ENCODE measurements at places on chromosomes 13 and 19. TPM values are rescaled to one million over a fixed set of nuclear protein-coding genes. Genes with fewer than 3 reads are reported as not detected.

Gene ZSCAN4
- not detected for total RNA-seq

Gene FFAR3
- total RNA-seq = not detected

Gene SMARCA4
- total RNA-seq = 75.9 TPM

Gene RFPL4AL1
- total RNA-seq = under 0.01 TPM

Gene PRODH2
- total RNA-seq = not detected

Gene BRSK1
- total RNA-seq = 6.7 TPM

Gene SIGLEC10
- total RNA-seq = not detected

Gene TMPRSS9
- total RNA-seq = under 0.01 TPM

Gene CD79A
- 0.19 TPM for total RNA-seq

Gene PEAK3
- not detected for total RNA-seq

Gene TEX26
- total RNA-seq = under 0.01 TPM

Gene GPR183
- 0.19 TPM for total RNA-seq

Gene ABCA7
- total RNA-seq = 5.0 TPM

Gene SLAIN1
- total RNA-seq = 0.56 TPM

Gene RAB3D
- total RNA-seq = 9.0 TPM

Gene RNF17
- not detected for total RNA-seq

Gene IZUMO4
- total RNA-seq = 0.58 TPM

Gene GYS1
- total RNA-seq = 56.9 TPM

Gene DENND1C
- not detected for total RNA-seq

Gene CERS1
- total RNA-seq = 1.7 TPM

Gene ZNF358
- 6.7 TPM for total RNA-seq

Gene ATXN8OS
- total RNA-seq = not detected

Gene ZNF611
- 11.5 TPM for total RNA-seq

Gene ZNF793
- 3.4 TPM for total RNA-seq

Gene CEACAM16
- not detected for total RNA-seq

Gene NTN5
- total RNA-seq = 0.28 TPM

Gene TEX101
- not detected for total RNA-seq

Gene KIR2DL3
- total RNA-seq = not detected

Gene PTGIR
- 16.3 TPM for total RNA-seq

Gene VSIG10L
- 0.38 TPM for total RNA-seq

Gene ZNF625
- 18.6 TPM for total RNA-seq

Gene ZNF470
- total RNA-seq = 6.3 TPM

Gene CEACAM4
- total RNA-seq = not detected

Gene ZNF547
- total RNA-seq = 5.9 TPM

Gene PRRG2
- 1.1 TPM for total RNA-seq

Gene CD22
- total RNA-seq = 1.7 TPM

Gene SH2D3A
- total RNA-seq = under 0.01 TPM

Gene CCDC169
- 1.3 TPM for total RNA-seq

Gene C5AR1
- total RNA-seq = 0.58 TPM

Gene FCAR
- total RNA-seq = not detected

Gene KLK12
- total RNA-seq = not detected

Gene SSC5D
- 6.7 TPM for total RNA-seq

Gene CGB1
- total RNA-seq = 0.28 TPM
